Esophagus squamous epithelium (tissue), 5 donors: ENCODE measurements at places on chromosomes 7 and 10.

DNA sequence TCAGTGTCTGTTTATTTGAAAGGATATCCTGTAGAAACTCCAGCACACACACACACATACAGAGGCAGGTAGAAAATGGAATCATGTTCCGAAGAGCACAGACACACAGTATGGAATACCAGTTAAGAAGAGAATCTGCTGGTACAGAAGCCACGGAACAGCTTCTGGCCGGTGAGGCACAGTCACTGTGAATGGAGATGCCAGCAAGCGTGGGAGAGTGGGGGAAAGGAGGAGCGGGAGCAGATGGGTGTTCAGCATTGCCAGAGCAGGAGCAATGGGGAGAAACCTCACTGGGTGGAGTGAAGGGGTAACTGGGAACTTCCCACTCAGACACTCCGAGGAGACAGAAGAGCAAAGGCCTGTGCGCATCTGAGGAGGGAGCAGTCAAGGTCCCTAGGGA, 9.5 kb upstream of the IMPDH1 start:
- DNase-seq: no peak

GRCh38 chr7:39967406-39968161, 17.5 kb downstream of the CDK13 start:
- DNase-seq: no peak

GRCh38 chr7:82965088-82966036, 197.3 kb downstream of the PCLO start:
- no peak for DNase-seq

GRCh38 chr10:59006511-59007306, 169.7 kb upstream of the PHYHIPL start:
- DNase-seq: no peak

DNA sequence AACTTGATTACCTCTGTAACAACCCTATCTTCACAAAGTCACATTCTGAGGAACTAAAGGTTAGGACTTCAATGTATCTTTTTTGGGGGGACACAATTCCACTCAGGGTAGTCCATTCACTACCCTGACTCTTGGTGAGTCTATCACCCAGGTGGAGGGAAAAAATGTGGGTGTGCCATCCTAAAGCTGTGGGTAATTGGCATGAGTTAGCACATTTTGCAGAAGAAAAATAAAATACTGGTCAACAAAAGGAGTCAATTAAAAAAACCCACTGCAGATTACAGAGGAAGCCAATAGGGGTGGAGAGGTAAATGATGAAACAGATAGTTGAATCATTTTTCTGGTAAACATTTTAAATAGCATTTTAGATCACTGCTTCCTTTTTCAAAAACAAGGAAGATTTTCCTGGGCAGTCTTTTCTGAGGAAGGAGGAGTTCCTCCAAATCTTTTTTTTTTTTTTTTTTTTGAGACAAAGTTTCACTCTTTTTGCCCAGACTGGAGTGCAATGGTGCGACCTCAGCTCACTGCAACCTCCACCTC, 5.1 kb upstream of the BLVRA start:
- DNase-seq: no peak

DNA sequence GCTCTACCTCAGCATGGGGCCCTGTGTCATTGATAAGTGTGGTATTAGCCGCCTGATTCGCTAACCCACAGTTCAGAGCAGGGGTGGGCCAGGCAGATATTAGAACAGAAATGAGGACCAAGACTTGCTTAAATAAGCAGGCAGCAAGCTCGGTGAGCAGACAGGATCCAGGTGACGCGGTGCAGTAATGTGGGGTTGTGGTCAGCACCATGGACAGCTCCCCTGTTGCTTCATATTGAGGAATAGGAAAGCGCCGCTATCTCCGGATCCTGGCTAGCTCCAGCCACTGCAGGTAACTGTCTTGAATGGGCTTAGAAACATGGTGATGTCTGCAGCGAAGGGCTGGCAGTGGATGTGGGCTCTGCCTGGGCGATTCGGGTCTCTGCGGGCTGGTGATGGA, 51.3 kb upstream of the GPR26 start:
- no peak for DNase-seq

DNA sequence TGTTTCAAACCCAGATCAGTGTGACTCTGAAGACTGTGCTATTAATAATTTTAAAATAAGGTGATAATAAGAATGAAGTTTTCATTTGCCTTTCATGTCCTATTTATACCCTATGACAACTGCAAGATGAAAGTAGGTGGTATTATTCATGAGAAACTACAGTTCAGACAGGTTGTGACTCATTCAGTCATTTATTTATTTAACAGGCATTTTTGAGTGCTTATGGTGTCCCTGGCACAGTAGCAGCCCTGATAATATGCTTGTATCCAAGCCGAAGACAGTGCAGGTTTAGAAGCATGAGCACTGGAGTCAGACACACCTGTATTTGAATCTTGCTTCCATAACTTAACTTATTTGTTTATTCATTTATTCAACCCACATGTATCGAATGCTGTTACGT, 87.1 kb downstream of the FZD1 start:
- no peak for DNase-seq

GRCh38 chr10:99984211-99985034, 25.3 kb downstream of the DNMBP start:
- DNase-seq: no peak

DNA sequence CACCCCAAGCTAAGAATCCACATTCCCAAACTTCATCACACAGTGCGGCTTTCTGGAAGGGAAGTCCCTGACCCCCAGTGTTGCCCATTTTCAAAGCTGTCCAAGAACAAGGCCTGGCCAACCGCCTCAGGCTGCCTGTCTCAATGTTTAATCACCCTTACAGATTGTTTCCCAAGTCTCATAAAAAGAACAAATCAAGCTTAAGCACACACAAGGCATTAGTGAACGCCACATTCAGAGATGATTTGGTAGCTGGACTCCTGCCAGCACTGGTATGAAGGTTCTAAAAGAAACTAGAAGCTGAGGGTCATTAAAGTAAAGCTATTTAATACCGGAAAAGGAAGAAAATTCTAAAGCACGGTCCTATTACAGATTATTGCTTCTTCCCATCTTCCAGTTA, 35.6 kb downstream of the C10orf90 start:
- no peak for DNase-seq
